ENCODE measurements at places on chromosomes 7 and 10.

DNA sequence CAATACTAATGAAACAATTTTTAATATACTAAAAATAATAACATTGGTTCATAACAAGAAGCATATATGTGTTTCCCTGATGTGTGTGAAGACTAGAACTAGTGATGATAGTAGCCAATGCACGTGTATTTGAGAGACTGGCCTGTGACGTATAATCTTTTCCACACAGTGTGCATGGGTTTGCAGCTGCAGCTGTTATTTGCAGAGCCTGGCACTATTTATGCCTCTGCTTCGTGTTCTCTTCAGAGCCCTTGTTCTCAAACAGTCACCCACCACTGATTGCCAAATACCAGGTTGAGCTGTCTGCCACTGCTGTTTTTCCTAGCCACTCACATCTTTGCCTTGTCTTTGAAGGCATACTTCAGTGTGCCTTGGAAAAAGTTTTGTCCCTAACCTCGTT, 531.7 kb downstream of the ETV1 start:
- no peak for DNase-seq

DNA sequence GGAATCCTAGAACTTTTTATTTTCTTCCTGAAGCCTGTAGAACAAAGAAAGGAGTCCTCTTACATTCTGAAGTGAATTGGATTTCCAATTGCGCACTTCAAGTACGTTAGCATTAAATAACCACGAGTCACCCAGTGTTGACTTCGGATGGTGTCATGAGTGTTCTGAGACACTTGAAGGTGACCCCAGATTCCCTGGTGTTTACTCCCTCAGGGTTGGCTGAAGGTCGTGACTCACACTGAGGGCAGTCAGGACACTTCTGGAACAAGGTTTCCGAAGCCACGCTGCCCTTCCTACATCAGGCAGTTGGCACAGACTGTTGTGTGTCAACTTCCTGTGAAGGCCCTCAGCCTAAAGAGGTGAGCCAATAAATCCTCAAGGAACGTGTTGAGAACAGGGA, 186.6 kb upstream of the CELF2 start:
- DNase-seq: no peak

DNA sequence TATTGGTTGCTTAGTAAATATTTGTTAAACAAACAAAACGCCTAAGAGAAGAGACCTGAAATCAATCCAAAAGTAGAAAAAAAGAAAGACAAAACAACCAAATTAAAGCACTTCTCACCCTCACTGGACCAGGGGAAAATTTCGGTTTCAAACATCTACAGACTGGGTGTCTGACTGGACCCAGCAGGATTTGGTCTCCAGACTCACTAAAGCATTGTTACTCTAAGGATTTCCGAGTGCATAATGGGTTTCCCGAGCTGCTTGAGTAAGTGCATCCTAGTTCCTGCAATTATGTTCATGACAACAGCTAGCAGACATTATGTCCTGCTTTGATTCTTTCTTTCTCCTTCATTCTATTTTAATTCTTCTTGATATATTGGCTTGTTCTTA, 51.8 kb upstream of the FAM3C start:
- no peak for DNase-seq

DNA sequence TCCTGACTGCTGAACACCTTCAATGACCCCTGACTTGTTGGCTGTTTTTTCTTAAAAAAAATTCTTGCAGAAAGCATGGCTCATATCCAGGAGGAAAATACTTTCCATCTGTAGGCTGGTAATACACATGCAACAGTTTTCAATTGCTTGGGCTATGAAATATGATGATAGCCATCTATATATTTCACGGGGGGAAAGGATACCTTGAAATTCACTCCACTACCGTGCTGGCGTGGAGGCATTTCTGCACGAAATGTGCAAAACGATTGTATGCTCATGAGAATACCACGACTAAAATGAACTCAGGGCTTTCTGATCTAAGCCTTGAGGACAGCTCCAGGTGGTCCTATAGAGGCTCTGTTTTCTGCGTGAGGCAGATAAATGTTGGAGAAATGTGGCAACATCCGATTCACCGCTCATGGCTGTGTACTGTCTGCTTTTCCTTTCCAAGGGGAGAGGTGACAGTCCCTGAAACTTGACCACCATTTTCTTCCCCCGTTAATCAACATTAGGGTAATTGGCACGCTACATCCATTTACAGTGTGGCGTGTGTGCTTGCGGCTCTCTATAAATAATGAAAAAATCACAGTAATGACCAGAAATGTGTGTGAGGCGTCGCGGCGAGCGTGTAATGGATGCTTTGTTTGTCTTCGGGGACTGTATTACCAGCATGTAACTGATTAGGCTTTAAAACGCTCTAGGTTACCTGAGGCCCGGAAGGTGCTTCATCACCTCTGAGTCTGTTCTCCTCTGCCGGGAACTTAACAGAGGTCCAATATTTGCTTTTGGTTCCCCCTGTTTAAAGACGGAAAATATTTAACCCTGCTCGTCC, 12.8 kb upstream of the CARD11 start:
- no peak for DNase-seq

Measured in GM12864 (cell line).